ENCODE measurements at places on chromosomes 7 and 10.

GRCh38 chr7:103524042-103524907, 78.3 kb upstream of the SLC26A5 start:
- no peak for DNase-seq

- DNase-seq = no peak
These were observed 395 bp upstream of the ZNF25 start for GRCh38 chr10:37976880-37977203.

DNA sequence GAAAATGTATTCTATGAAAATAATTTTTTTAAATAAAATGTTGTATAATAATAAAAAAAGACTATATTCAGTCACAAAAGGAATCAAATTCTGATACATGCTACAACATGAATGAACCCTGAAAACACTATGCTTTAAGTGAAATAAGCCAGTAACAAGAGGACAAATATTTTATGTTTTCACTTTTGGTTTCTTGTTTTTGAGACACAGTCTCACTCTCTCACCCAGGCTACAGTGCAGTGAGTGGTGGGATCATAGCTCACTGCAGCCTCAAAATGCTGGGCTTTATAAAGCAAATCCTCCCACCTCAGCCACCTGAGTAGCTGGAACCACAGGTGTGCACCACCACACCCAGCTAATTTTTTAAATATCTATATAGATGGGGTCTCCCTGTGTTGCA, 64.2 kb downstream of the CNOT4 start:
- DNase-seq = no peak

- peak; percentile 42 for DNase-seq
These were observed 36.2 kb upstream of the HECW1 start for GRCh38 chr7:43076189-43076605.

GRCh38 chr7:134287916-134288659, 28.6 kb downstream of the SLC35B4 start:
- no peak for DNase-seq

DNA sequence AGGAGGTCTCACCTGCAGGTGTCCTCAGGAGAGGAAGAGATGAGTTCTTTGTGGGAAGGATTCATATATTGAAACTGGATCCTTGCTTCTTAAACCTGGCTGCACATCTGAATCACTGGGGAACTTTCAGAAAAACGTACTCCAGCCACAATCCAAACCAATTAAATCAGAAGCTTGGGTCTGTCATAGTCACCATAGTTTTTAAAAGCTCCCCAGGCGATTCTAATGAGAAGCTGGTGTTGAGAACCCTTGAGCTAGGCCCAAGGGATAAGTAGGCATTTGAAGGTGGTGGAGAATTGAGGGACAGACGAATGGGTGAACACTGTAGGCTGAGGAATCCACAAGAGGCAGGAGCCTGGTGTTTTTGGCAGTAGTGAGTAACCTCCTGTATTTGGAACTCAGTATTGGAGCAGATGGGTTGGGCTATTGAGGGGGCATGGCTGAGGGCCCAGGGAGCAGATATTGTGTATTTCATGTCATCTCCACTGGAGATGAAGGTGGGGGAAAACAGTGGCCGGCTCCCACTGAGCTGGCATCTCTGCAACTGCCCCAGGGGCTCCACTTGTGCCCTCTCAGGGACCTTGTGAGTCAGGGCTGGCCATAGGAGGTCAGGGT, 14.5 kb downstream of the ADCYAP1R1 start:
- no peak for DNase-seq

GRCh38 chr10:30151581-30152389, 92.4 kb upstream of the JCAD start:
- DNase-seq = no peak

- DNase-seq = no peak
These were observed 15.9 kb downstream of the CROT start for GRCh38 chr7:87361320-87361719.

GRCh38 chr7:16404636-16405035, 16.7 kb downstream of the CRPPA start:
- no peak for DNase-seq

GRCh38 chr7:32022966-32023365, 47.2 kb downstream of the PDE1C start:
- no peak for DNase-seq

GRCh38 chr10:75569506-75569905, 138.1 kb downstream of the LRMDA start:
- no peak for DNase-seq

- no peak for DNase-seq
These were observed 1.3 kb upstream of the PPRC1 start for GRCh38 chr10:102131286-102132170.

DNA sequence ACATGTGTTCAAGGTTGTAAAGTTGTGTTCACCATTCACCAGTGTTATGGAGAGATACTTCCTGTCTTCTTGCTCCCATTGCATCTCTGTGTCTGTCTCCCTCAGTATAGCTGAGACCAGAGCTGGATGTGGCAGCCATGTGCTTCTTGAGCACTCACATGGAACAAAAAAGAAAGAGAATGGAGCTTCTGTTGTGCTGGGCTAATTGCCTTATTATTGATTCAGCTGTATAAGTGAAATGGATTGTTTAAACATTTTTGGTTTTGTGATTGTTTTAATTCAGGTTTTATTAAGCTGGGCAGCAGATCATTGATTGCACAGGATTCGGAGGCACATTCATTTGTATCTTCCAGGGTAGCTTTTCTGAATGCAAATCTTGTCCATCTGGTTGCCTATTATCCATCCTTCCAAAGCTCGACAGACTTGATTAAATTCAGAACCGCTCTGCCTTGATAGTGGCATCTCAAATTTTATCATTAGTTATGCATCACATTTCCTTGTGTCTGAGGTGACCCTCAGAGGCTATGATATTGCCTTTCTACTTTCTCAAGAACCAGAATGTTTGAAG, 119.9 kb downstream of the CCNY start:
- DNase-seq = no peak

- no peak for DNase-seq
These were observed 215.3 kb upstream of the GLI3 start for GRCh38 chr7:42452356-42452755.

DNA sequence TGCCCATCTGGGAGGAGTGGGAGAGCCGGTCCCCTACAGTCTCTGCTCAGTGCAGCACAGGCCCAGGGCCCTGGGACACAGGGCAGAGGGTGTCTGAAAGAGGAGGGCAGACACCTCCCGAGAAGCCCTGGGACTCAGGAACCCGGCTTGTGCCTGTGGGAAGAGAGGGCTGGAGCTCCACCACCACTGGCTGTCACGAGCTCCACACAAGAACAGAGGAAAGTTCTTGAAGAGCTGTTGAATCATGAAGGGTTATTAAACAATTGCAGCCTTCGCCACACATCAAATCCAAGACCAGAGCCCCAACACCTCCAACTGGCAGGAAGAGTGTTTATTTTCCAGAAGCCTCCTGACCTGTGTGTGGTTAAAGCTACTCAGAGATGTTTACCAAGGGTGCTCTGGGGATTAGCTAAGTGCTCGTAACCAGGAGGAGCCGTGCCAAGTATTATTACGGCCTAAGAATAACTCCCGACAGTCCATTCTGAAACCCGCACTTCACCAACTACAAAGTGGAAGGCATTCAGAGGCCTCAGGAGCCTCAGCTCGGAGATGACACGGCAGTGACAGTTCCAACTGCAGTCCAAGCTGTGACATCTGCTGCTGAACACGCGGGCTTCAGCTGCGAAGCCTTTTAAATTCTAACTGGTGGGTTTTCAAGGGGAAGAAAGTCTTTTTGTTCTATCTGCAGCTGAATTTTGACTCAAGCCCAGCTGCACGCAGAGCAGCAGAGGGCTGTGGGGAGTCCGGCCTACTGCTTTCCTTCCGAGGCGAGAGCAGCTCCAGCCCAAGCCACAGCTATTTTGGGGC, 75.1 kb downstream of the MAD1L1 start:
- DNase-seq = no peak

DNA sequence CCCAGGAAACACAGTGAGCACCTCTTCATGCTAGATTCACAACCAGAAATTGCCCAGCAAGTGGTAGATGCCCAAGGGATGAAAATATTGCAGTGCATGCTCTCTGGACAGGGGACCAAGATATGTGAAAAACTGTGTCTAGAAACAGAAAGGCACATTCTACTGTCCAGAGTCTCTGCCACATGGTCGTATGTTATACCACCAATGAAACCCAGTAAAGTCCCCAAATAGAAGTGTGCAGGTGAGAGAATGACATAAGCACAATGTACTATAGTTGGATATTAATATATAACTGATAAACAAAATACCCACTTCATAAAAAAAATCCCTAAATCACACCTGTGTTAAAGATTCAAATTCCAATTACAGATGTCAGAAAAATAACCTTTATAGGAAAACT, 43.8 kb downstream of the RASGEF1A start:
- no peak for DNase-seq

- no peak for DNase-seq
These were observed 23.4 kb upstream of the TRUB1 start for GRCh38 chr10:114914560-114914959.

GRCh38 chr10:80699602-80700039, 161.9 kb downstream of the SH2D4B start:
- peak; percentile 80 for DNase-seq

DNA sequence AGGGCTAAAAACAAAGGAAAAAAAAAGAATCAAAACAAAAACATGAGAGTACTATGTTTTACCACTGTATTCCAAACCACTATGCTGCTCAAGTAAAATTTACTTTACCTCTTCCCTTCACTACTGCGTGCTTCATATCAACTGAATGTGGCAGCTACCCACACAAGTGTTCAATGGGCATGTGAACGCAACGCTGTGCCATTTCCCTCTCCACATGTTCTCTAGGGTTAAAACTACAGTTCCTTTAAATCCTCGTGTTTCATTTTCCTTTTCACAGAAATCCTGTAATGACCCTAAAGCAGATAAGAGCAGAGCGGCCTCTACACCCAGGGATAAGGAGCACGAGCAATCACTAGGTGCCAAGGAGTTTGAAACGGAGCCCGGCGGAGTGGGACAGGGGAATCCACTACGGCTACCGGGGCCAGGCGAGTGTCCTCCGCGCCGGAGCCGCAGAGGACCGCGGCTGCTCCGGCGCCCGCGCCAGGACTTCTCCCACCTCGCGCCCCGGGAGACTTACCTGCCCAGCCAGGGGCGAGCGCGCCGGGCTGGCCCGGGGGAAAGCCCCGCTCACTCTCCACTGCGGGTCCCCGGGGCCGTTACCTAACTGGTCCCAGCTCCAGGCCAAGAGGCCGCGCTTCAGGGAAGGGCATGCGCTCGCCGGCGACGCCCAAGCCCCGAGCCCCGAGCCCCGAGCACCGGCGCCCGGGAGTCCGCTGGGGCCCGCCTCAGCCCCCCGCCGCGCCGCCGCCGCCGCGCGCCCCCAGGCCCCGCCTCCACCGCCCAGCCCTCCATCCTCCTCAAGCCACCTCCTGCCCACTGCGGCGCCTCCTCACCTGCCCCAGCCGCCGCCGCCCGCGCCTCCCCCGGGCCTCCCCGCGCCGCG, 711 bp downstream of the NAMPT start:
- peak; percentile 60 for DNase-seq

DNA sequence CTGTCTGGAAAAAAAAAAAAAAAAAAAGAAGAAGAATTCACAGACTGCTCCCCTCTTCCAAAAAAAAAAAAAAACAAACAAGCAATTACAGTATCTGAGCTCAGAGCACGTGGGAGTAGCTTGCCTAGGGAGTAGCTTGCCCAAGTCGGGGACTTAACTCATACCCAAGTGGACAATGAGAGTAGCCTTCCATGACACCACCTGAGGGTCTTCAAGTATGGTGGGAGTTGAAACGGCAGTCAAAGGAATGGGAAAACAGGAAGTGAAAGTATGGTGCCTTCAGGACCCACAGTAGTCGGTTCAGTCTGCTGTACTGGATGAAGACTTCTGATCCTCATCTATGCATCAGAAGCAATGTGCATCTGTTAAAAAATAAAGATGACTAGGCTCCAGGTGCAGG, 10.6 kb downstream of the VOPP1 start:
- no peak for DNase-seq

- DNase-seq = no peak
These were observed 239.8 kb downstream of the TCERG1L start for GRCh38 chr10:131071721-131072120.

GRCh38 chr7:88455696-88456095, 149.0 kb upstream of the STEAP4 start:
- DNase-seq = no peak

- no peak for DNase-seq
These were observed 266.3 kb downstream of the KCND2 start for GRCh38 chr7:120539321-120539720.

DNA sequence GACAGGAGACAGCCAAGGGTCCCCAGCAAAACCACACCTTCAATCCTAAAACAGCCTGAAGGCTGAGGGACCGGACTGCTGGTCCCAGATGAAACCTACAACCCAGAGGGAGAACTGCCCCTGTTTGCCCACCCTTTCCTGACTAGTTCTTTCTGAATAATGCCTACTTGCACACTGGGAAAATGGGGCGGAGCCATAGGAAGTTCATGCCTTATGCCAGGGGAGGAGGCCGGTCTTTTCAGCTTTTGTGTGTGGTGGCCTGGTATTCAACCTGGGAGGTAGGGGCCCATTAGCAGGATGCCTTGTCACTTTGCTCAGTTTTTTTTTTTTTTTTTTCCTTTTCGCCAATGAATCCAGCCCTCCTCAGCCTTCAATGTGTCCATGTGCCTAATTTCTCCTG, 20.7 kb downstream of the TOMM7 start:
- no peak for DNase-seq

GRCh38 chr10:127977357-127978009, 70.6 kb downstream of the PTPRE start:
- peak; percentile 47 for DNase-seq

- no peak for DNase-seq
These were observed 42.3 kb upstream of the MSRB2 start for GRCh38 chr10:23053036-23053435.

DNA sequence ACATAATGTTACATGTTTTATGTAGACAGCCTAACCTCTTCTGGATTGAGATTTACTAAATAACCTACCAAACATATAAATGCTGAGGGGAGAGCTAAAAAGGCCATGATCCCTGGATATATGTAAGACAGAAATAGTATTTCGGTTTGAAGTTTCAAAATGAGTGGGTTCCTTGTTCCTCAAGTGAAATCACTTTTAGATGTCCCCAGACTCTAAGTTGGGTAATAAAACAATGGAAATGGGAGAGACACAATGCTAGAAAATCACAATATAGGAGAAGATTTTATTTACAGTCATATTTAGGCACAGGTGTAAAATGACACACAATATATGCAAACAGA, 56.5 kb downstream of the SHTN1 start:
- no peak for DNase-seq

- no peak for DNase-seq
These were observed 3.9 kb downstream of the LSMEM1 start for GRCh38 chr7:112484671-112485167.

- no peak for DNase-seq
These were observed 23.7 kb downstream of the UMAD1 start for GRCh38 chr7:7664291-7664690.

- DNase-seq = no peak
These were observed 177.1 kb upstream of the TRIM24 start for GRCh38 chr7:138282997-138283396.

Data from activated CD4-positive, alpha-beta memory T cell treated with anti-CD3 and anti-CD28 coated beads for 36 hours (primary cell).